ENCODE measurements at places on chromosomes 11 and 22.

- DNase-seq = no peak
Measured at GRCh38 chr11:74154620-74155281, 16.1 kb downstream of the C2CD3 start.

DNA sequence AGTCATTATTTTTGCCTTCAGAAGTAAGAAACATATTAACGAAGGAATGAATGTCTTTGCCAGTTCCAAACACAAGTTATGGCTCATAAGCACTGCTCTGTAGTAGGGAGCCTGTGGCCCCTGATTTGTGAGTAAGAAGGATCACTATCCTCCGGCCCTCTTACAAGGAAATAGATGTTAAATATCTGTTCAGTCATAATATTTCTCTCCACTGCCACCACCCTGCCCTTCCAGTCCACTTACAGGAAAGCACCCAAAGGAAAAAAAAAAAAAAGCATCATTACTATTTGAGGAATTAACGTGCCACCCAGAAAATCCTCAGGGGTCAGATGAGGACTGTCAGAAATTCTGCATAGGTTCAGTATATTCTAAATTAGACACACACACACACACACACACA is 123.4 kb downstream of the ETS1 start:
- DNase-seq = no peak

- DNase-seq = no peak
Measured at GRCh38 chr11:38510041-38510440, 1912.0 kb upstream of the RAG2 start.

GRCh38 chr22:22547692-22548300 is 11.3 kb downstream of the PRAME start:
- DNase-seq = no peak

DNA sequence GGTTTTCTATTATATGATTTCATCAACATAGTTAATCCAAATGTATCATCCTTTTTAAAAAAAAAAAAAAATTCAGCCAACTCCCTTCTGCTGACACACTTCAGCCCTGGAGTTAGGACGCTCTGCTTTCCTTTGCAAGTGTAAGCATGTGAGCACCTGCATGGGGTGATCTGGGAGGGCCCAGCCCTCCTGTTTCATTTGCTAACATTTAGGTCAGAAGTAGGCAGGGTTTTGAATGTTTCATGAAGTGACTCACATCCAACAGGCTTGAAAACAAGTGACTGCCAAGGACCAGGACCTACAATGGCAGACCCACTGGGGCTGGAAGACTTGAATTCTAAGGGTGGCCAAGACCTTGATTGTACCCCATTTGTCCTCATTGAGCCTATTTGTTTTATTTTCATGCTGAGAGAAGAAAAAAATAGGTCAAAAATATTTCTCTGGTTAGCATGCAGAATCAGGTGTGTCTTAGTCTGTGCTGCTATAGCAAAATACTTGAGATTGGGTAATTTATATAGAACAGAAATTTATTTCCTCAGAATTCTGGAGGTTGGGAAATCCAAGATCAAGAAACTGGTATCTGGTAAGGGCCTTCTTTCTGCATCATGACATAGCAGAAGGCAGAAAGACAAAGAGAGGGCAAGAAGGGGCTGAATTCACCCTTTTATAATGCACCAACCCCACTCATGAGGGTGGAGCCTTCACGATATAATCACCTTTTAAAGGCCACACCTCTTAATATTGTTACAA is 137.6 kb downstream of the CD44 start:
- no peak for DNase-seq

- DNase-seq = no peak
Measured at GRCh38 chr11:8997451-8997850, 6.3 kb downstream of the NRIP3 start.
